ENCODE measurements at places on chromosomes 12 and 14. TPM values are rescaled to one million over a fixed set of nuclear protein-coding genes. Genes with fewer than 3 reads are reported as not detected.

Gene BDKRB2
- 22.6 TPM for polyA plus RNA-seq

Gene SLC6A13
- polyA plus RNA-seq, result 0.06 TPM

Gene ZC2HC1C
- 3.6 TPM for polyA plus RNA-seq

Gene CFAP73
- polyA plus RNA-seq, result not detected

Gene LBHD2
- 1.2 TPM for polyA plus RNA-seq

Gene CCDC197
- polyA plus RNA-seq, result not detected

Gene FAM222A
- polyA plus RNA-seq, result 0.34 TPM

Gene NEMP1
- polyA plus RNA-seq, result 1.8 TPM

Gene MFAP5
- polyA plus RNA-seq, result 7.9 TPM

Gene C12orf50
- polyA plus RNA-seq, result not detected

Gene IFI27L2
- polyA plus RNA-seq, result 120 TPM

Gene BMAL2
- polyA plus RNA-seq, result 4.8 TPM

Gene LRFN5
- 3.1 TPM for polyA plus RNA-seq

Gene WNT1
- not detected for polyA plus RNA-seq

Gene PPP1R1A
- 309 TPM for polyA plus RNA-seq

Gene OR6C2
- polyA plus RNA-seq, result not detected

Gene CSRP2
- polyA plus RNA-seq, result 10.8 TPM

Gene PPM1H
- 0.56 TPM for polyA plus RNA-seq

Gene PRB2
- polyA plus RNA-seq, result not detected

Gene LRTM2
- not detected for polyA plus RNA-seq

Gene ARG2
- polyA plus RNA-seq, result 2.7 TPM

Gene CCDC175
- polyA plus RNA-seq, result not detected

Gene RAB15
- 1.8 TPM for polyA plus RNA-seq

Gene DCN
- polyA plus RNA-seq, result 1,769 TPM

Gene RHOJ
- polyA plus RNA-seq, result 22.0 TPM

Gene KRT71
- polyA plus RNA-seq, result not detected

Gene MSRB3
- 2.9 TPM for polyA plus RNA-seq

Gene ADAM21
- polyA plus RNA-seq, result not detected

Gene LYZ
- 257 TPM for polyA plus RNA-seq

Gene SMOC1
- polyA plus RNA-seq, result 6.7 TPM

Gene ACVR1B
- 20.0 TPM for polyA plus RNA-seq

Gene APOLD1
- polyA plus RNA-seq, result 13.8 TPM

Gene LIN7A
- 1.0 TPM for polyA plus RNA-seq

Gene OTX2
- not detected for polyA plus RNA-seq

Gene PPP4R4
- polyA plus RNA-seq, result 0.11 TPM

Gene PSMD9
- polyA plus RNA-seq, result 95.9 TPM

Gene PA2G4
- 138 TPM for polyA plus RNA-seq

Gene EML5
- polyA plus RNA-seq, result 0.11 TPM

Gene E2F7
- 0.03 TPM for polyA plus RNA-seq

Gene PPP2R5E
- polyA plus RNA-seq, result 8.3 TPM

Gene CMKLR1
- 1.3 TPM for polyA plus RNA-seq

Gene RNASE7
- 0.07 TPM for polyA plus RNA-seq

Gene TMEM119
- 14.7 TPM for polyA plus RNA-seq

Gene PLA2G1B
- 11.8 TPM for polyA plus RNA-seq
